ENCODE measurements at places on chromosomes 11 and 22. TPM values are rescaled to one million over a fixed set of nuclear protein-coding genes. Genes with fewer than 3 reads are reported as not detected.
A peak's percentile ranks its signal among the peaks of the same experiment; 100 is the strongest.

PARVA gene
- total RNA-seq = 0.41 TPM

OR52N4 gene
- 1.4 TPM for total RNA-seq

CDKN1C gene
- 2.1 TPM for total RNA-seq

DNA sequence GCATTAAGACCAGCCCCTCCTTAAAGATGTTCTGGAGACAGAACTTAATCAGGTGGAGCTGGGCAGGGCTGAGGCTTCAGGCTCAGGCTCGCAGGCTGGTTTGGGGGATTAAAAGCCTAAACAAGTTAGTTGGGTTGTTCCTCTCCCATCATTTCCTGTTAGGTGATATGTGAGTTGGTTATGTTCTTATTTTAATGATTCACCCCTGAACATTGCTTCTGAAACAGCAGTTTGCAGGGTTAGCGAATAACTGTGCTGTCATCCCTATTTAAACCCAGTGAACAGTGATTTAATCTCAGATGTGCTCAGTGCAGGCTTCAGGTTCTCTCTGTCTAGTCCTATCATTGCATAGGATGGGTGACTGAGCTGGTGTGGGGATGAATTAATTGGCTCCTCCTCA, 47.4 kb upstream of the BIRC3 start:
- no peak for DNase-seq
- H3K4me3 ChIP-seq = no peak overlapping the region
- peaks cover 11% of the 10 kb centered on the region for H3K4me1 ChIP-seq
- no peak overlapping the region for H3K27ac ChIP-seq
- H3K27me3 ChIP-seq = no peaks in the 10 kb centered on the region
- H3K36me3 ChIP-seq = no peaks in the 10 kb centered on the region

- no peak overlapping the region for H3K4me3 ChIP-seq
- H3K27me3 ChIP-seq = no peaks in the 10 kb centered on the region
- no peak overlapping the region for H3K27ac ChIP-seq
- no peak for DNase-seq
- no peaks in the 10 kb centered on the region for H3K36me3 ChIP-seq
Observed at GRCh38 chr11:24591283-24591682, 94.4 kb downstream of the LUZP2 start.

DNA sequence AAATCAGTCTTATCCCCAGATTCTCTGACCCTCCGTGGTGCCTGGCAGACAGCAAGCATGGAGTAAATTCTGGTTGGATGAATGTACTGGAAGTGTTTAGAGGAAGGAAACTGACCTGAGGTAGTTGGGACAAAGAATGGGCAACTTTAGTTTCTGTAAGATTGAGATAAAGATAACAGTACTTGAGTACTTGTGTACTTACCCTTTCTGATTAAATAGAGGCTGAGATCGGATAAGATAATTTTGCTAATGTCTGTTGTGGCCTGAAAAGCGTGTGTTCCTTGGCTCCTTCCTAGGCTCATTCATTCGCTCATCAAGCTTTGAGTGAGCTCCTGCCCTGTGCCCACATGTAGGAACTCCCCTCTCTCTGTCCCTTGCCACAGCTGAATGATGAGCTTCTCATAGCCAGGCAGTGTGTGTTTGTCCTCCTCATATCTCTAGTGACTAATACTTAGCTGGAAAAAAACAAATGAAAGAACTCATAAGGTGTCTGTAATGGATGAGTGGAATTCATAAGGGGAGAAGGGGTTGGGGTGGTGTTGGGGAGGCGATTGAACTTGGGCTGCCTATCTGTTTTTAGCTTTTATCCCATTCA, 118.1 kb downstream of the DBX1 start:
- no peaks in the 10 kb centered on the region for H3K4me1 ChIP-seq
- no peak overlapping the region for H3K4me3 ChIP-seq
- H3K27me3 ChIP-seq = peaks cover 3% of the 10 kb centered on the region
- no peak for DNase-seq
- no peaks in the 10 kb centered on the region for H3K36me3 ChIP-seq

DNA sequence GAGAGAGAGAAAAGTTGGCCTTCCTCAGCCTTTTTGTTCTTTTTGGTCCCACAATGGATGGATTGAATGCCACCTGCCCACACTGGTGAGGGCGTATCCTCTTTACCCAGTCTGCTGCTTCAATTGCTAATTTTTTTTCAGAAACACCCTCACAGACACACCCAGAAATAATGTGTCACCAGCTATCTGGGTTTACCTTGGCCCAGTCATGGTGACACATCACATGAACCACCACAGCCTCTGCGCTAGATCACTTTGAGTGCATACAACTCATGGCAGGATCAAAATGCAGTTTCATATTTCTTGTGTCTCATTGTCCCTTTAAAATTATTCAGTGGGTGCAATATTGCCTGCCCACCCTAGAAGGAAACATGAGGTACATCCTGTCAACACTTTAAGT, 63.3 kb downstream of the ADAMTS15 start:
- DNase-seq = no peak
- no peaks in the 10 kb centered on the region for H3K36me3 ChIP-seq
- no peaks in the 10 kb centered on the region for H3K4me1 ChIP-seq
- no peak overlapping the region for H3K27ac ChIP-seq

- no peaks in the 10 kb centered on the region for H3K27me3 ChIP-seq
- peaks cover 18% of the 10 kb centered on the region for H3K4me1 ChIP-seq
- DNase-seq = peak; percentile 29
- peak overlapping the region; percentile 81 for H3K4me3 ChIP-seq
- H3K27ac ChIP-seq = peak overlapping the region; percentile 66
Observed at GRCh38 chr22:46432164-46433068, 96.9 kb downstream of the TRMU start.

DNA sequence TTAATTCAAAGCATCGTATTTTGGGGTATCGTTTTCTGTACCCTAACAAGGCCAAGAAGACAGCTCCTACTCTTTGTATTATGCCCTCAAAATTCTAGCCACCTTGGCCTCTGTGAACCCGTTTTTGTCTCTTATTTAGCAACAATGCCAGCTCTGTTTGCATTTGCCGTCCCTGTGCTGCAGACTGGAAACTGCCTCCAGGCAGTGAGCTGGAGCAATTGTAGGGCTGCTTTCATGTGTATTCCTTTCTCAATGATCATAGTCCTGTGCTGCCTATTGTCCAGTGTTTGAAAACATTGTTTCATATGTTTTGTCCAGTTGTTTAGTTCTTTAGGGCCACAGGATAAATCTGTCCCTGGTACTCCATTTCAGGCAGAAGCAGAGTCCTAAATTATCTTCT, 19.9 kb upstream of the BACE1-AS start:
- no peaks in the 10 kb centered on the region for H3K27me3 ChIP-seq
- DNase-seq = no peak
- no peak overlapping the region for H3K4me3 ChIP-seq
- peaks cover 5% of the 10 kb centered on the region for H3K4me1 ChIP-seq
- H3K36me3 ChIP-seq = no peaks in the 10 kb centered on the region
- no peak overlapping the region for H3K27ac ChIP-seq

Measured in T-cell (primary cell).